ENCODE measurements at places on chromosomes 12 and 14.

DNA sequence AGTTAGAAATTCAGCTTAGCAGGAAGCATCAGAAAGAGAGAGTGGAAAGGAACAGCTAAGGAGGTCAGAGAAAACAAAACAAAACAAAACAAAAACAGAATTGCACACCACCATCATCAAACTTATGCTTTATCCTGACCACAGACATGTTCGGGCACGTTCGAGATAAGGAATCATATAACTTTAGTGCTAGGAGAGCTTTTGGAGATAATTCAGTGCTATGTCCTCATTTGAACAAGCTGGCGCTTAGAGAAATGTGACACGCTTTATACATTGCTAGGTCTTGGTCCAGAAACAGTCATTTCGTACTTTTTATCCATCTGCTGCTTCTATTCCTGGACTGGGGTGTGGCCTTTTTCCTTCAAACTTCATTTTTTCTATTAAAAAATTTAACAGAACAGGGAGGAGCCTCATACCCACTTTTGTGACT, 213.1 kb downstream of the PTPRO start:
- DNase-seq = no peak

DNA sequence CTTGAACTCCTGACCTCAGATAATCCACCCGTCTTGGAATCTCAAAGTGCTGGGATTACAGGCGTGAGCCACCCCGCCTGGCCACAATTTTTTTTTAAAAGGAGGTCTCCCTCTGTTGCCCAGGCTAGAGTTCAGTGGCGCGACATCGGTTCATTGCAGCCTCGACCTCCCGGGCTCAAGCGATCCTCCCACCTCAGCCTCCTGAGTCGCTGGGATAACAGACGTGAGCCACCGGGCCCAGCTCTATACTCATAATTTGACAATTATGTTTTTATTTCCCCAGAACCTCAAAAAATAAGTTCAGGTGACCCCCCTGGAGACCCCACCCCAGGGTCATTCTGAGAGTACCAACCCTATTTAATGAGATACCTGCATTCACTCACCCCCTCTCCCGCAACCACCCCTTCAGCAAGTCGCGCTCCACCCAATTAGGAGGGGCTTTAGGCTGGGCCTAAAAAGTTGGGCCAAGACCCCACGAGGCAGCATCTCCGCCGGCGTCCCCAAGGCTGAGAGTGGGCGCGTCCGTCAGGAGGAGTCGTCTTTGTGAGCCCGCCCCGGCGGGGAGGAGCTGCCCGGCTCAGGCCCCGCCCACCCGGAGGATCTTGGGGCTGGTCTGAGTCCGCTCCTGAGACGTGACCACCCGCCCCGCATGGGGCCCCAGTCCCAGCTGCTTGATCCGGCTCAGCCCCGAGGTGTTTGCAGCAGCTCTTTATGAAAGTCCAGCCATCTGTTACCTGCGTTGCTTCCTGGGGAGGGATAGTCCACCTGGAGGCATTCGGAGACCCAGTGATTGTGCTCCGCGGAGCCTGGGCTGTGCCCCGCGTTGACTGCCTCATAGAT, at the start of gene ANKRD33:
Gene ANKRD33 (plus strand): TSS at position 628 of the 840 bp plus-strand sequence. CDS start 84 bp downstream, at position 712.
- no peak for DNase-seq

GRCh38 chr12:64099397-64099796, 122.7 kb downstream of the KICS2 start:
- DNase-seq = no peak

DNA sequence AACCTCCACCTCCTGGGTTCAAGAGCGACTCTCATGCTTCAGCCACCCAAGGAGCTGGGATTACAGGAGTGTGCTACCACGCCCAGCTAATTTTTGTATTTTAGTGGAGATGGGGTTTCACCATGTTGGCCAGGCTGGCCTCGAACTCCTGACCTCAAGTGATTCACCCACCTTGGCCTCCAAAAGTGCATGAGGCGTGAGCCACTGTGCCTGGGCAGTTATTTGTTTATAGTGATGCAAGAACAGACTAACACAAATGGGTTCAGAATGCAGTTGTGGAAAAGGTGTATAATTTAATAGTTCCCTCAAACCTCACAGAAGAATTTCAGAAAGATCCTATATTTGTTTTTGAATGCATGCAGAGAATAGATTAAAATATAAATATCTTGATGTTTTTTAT, 447.1 kb downstream of the ZFP36L1 start:
- no peak for DNase-seq

DNA sequence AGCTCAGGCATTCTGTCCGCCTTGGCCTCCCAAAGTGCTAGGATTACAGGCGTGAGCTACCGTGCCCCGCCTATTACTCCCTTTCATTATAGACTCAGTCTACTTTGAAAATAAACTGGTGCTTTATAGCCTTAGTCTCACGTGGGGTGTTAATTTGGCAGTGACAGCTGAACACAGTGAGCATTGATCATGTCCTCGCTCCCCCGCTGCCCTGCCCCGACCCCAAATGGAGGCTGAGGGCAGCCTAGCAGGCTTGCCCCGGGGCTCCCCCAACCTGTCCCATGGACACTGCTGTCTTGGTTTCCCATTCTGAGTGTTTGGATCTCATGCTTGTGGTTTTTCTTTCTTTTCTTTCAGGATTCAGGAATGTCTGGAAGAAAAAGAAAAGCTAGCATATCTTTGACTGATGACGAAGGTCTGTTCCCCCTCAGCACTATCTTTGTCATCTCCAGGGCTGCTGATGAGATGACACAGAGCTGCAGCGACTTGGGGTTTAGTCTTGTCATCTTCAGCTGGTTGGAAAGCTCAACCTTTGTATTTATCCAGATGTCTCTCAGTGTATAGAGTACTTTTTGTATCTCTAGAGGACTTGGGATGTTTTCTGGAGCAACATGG, 42.2 kb downstream of the EP400 start:
- DNase-seq = no peak

GRCh38 chr12:79250960-79251755, 386.6 kb downstream of the SYT1 start:
- DNase-seq = no peak

- no peak for DNase-seq
These were observed 4.6 kb downstream of the TTC7B start for GRCh38 chr14:90811641-90812040.

DNA sequence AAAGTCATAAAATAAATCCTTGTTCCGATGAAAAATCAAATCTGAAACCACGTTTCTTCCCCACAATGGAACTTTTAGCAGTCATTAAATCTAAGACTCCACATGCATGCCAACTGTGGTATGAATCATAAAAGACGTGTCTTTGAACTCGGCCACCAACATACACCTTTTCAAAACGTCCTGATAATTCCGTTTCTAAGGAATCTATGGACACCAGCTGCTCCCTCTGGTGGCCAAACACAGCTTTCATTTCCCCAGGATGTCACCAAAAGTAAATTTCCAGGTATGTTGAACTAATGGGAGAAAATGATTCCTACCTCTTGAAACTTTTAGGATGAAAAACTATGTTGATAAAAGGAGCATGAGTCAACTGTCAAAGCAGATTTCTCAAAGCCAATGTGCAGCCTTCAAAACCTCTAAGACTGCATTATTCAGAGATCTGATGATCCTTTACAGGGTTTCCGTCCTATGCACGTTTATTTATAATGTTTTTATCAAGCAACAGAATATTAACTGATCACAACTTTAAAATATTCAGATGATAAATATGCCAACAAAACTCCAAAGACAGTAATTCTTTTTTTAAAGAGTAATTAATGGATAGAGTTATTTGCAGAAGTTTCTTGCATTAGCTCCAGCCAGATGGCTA, 96.2 kb downstream of the CIT start:
- DNase-seq = no peak

DNA sequence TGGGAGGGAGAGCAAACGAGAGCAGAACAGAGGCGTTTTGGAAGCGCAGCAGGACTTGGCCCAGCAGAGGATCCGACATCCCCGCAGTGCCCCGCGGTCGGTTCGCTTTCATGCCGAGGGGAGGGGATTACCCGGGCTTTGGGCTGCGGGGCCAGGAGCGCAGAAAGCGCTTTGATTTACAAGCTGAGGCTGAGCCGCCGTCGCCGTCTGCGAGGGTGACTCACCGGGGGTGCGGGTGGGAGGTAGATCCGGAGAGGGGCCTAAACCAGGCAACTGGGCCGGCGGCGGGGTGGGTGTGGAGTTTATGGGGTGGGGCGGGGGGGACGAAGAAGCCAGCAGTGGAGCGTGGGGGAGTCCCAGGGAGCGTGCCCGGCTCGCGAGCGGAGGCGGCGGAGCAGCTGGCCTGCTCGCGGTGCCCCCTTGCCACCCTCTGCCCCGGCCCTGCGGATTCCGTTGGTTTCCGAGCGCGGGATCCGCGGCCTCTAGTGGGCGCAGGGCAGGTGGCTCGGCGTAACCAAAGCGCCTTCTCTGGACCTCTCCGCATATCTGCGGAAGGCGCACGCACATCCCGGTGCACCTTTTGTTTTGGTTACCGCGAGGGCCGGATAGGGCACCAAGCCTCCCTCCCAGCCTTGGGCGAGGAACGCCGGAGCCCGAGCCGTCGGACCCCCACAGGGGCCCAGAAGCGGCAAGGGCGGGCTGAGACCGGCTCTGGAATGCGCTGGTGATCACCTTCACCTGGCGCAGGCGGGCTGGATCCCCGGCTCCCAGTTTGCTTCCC, 2.6 kb downstream of the SIX4 start:
- DNase-seq = peak; percentile 34

- no peak for DNase-seq
These were observed 1.5 kb downstream of the PRKCH start for GRCh38 chr14:61322799-61323290.

DNA sequence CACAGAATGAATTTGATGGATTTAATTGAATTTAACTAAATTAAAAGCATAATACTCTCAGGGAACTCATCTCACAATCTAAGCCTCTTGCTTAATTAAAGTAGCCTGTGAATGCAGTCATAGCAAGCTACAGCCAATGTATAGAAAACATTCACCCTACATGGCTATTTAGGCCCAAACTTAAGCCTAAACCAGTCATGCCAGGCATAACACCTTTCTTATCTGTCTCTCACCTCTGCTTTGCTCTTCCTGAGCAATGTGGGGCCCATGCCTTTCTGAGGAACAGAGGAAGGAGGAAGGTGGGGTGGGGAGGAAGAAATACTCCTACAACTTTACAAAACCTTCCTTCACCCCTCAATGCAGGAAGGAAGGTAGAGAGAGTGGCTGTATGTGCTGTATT, 29.1 kb downstream of the IFNG-AS1 start:
- no peak for DNase-seq

Measured in activated naive CD4-positive, alpha-beta T cell (primary cell).